ENCODE measurements at places on chromosomes 4 and X.

- no peak for DNase-seq
Observed at GRCh38 chr4:8657381-8658088, 65.0 kb downstream of the CPZ start.

DNA sequence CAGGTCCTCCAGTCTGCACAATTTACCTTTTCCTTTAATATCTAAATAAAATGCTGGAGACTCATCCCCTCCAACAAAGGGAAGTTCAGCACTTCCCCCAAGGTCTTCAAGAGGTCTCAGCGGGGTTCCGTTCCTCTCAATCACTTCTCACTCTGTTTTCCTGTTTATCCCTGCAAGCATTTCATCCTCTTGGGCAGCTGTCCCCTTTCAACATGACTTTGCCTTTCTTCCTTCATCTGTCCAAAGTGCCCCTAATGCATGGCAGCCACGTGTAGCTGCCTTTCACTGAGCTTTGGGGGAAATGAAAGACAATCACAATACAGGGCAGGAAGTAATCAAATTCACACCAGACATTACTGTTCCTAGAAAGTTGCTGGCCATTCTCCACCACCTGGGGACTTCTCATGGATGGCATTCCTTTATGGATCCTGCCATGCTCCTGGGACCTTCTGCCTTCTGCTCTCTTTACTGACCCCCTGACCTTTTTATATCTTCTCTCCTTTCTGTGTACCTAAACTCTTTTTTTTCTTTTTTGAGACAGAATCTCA, 79.7 kb upstream of the USP9X start:
- no peak for DNase-seq

- DNase-seq = no peak
Observed at GRCh38 chr4:170230242-170230641, 140.5 kb upstream of the AADAT start.

DNA sequence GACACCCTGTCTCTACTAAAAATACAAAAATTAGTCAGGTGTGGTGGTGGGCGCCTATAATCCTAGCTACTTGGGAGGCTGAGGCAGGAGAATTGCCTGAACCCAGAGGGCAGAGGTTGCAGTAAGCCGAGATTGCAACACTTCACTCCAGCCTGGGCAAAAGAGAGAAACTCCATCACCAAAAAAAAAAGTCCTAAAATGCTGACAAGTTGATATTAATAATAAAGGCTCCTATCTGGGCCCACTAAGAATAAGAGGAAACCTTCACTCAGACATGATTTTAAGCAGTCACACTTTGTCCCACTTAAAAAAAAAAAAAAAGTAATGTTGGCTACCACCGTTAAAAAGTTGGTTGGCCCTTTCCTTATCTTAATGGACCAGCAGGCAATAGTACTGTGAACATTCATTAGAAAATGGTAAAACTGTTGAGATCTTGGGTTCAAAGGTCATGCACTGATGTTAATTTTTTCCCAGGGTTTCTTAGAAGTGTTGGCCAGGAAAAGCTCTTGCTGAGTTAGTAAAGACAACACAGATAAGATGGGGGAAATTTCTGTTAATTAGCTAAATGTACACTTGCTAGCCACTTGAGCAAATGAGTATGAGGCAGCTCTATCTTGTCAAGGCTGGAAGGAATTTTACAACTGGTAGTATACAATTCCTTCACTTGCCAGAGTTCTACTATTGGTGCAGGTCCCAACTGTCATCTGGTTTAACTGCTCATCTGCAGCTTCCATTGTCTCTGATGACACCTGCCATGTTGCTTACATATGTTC, 43.6 kb upstream of the BMP2K start:
- DNase-seq = no peak

DNA sequence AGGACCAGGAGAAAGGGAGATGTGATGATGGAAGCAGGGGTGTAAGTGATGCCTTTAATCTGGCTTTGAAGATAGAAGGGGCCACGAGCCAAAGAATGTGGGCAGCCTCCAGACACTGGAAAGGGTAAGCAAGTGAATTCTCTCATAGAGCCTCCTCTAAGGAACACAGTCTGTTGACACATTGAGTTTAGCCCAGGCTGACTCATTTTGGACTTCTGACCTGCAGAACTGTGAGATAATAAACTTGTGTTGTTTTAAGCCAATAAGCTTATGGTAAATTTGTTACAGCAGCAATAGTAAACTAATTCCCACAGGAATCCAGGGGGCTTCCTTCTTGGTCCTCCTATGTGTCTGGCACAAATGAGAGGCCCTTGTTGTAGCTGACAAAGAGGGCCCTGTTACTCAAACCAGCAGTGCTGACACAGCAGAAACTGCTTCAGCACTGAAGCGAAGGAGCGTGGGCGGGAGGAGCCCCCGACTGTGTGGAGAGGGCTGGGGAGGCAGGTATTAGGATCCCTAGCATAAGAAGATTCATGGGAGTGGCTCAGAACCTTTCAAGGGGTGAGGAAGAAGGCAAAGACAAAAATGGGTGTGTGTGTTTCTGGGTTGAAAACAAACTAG, 268.7 kb downstream of the NR3C2 start:
- no peak for DNase-seq
